Subcutaneous adipose tissue (tissue), 4 donors: ENCODE measurements at places on chromosomes 3 and 15. TPM values are rescaled to one million over a fixed set of nuclear protein-coding genes. Genes with fewer than 3 reads are reported as not detected.

Gene GATA2
- 7.2 TPM for total RNA-seq

Gene RASL12
- 13.6 TPM for total RNA-seq

Gene WNT7A
- not detected for total RNA-seq

Gene DNASE1L3
- 2.8 TPM for total RNA-seq

Gene RLBP1
- total RNA-seq, result not detected

Gene LIPH
- total RNA-seq, result 3.8 TPM

Gene PLA2G4E
- total RNA-seq, result not detected

Gene GOLGA8S
- 0.34 TPM for total RNA-seq

Gene SERPINI2
- not detected for total RNA-seq

Gene PLSCR5
- total RNA-seq, result not detected

Gene CPEB1
- 3.1 TPM for total RNA-seq

Gene CCRL2
- 4.1 TPM for total RNA-seq

Gene HTR3E
- not detected for total RNA-seq

Gene LRRIQ4
- total RNA-seq, result not detected

Gene SLC22A14
- not detected for total RNA-seq

Gene IQCB1
- total RNA-seq, result 19.7 TPM

Gene SEMA6D
- 8.7 TPM for total RNA-seq

Gene ITGB5
- 215 TPM for total RNA-seq

Gene IL17RD
- total RNA-seq, result 3.4 TPM

Gene VPS13C
- total RNA-seq, result 138 TPM

Gene PRR20G
- not detected for total RNA-seq

Gene ATP13A5
- total RNA-seq, result not detected

Gene IL16
- total RNA-seq, result 37.2 TPM

Gene IL17RB
- total RNA-seq, result not detected

Gene PLSCR4
- total RNA-seq, result 96.2 TPM

Gene STRIT1
- total RNA-seq, result not detected

Gene PCBP4
- total RNA-seq, result 15.5 TPM

Gene C2CD4A
- total RNA-seq, result not detected

Gene FGF12
- 1.1 TPM for total RNA-seq

Gene SNURF
- total RNA-seq, result not detected

Gene GPR27
- not detected for total RNA-seq

Gene LRRC34
- 13.2 TPM for total RNA-seq

Gene GP9
- not detected for total RNA-seq
